ENCODE measurements at places on chromosomes 4 and X.

DNA sequence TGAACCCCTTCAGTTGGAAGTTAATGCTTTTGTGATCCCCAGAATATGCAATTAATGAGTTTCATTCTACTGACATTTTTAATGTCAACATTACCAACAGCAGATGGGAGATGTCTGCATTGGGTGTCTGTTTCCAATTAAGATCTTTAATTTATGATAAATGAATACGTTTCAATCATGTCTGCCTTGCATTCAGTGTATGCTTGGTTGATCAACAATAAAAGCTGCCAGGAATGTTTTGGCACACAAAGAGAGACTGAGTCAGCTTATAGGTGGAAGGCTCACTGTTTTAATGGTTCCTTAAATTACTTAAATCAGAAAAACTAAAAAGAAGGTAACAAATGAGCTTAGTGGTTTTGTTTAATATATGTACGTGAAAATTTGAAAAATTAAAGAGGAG is 359.9 kb upstream of the CNKSR2 start:
- no peaks in the 10 kb centered on the region for H3K4me1 ChIP-seq
- no peak for DNase-seq
- no peaks in the 10 kb centered on the region for H3K27me3 ChIP-seq
- no peaks in the 10 kb centered on the region for H3K36me3 ChIP-seq

DNA sequence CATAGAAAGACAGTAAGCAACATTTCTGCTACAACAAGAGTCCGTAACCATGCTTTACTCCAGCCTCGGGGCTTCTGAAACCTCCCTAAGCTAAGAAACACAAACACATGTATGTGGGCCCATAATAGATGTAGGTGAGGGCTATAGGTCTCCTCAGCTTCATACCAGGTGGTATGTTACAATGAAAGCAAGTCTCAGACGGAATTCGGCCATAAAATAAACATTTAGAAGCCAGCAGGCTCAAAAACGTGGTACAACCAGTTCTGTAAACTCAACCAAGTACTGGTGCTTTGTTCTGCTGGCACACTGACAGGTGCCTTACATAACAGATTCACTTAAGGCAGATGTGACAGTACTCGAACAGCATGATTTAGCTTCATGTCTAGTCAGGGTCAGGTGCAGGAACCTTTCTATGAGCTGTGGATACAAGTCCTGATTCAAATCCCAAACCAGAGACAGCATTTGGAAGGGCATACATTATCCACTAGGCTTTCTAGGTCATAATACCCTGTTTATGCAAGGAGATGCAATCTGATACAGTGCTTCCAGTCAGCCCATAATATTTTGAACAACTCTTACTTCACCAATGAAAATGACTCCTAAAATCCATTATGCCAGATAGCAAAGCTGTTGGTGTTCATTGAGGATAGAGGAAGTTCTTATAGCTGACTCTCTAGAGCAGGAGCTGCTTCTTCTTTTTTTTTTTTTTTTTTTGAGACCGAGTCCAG is 113.8 kb upstream of the ENPP6 start:
- H3K4me3 ChIP-seq: no peak overlapping the region
- peak; percentile 82 for DNase-seq
- peak overlapping the region; percentile 96 for H3K27ac ChIP-seq
- peaks cover 73% of the 10 kb centered on the region for H3K4me1 ChIP-seq
- H3K27me3 ChIP-seq: no peaks in the 10 kb centered on the region

DNA sequence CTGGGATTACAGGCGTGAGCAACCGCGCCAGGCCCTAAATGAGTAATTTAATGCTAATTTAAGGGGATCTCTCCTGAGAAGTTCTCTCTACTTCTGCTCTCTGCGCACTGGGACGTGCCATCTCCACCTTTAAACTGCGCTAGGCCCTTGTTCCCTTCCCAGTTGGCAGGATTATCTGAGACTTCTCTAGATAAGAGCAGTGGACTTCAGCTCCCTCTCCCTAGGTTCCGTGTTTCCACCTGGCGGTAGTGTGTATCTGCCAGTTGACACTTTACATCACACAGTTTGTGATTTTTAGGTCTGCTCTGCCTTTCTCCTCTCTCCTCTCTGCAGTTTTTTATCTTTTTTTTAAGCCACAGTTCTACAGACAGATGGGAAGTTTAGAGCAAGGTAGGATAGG is 40.2 kb downstream of the ARHGAP10 start:
- H3K27ac ChIP-seq: no peak overlapping the region
- no peaks in the 10 kb centered on the region for H3K36me3 ChIP-seq
- H3K4me3 ChIP-seq: no peak overlapping the region
- peaks cover 7% of the 10 kb centered on the region for H3K4me1 ChIP-seq
- H3K27me3 ChIP-seq: no peaks in the 10 kb centered on the region

DNA sequence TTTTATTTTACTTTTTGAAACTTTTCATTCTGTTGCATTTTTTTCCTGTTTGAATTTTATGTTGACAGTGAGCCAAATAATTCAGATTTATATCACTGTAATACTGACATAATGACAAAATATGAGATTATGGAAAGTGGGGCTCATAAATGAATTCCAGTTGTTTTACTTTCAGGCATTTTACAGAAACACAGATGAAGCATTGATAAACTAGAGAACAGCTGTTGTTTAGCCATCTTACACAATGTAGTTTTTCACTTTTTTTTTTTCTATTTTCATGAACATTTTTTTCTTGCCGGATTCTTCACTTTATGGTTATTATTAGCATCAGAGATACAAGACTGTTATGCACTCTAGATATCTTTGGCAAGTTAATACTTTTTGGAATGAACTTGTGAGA is 91.7 kb upstream of the PAQR3 start:
- no peaks in the 10 kb centered on the region for H3K27me3 ChIP-seq
- DNase-seq: no peak
- H3K4me1 ChIP-seq: no peaks in the 10 kb centered on the region
- no peaks in the 10 kb centered on the region for H3K36me3 ChIP-seq

- no peaks in the 10 kb centered on the region for H3K4me1 ChIP-seq
- no peak overlapping the region for H3K27ac ChIP-seq
- H3K36me3 ChIP-seq: no peaks in the 10 kb centered on the region
- H3K27me3 ChIP-seq: no peaks in the 10 kb centered on the region
- no peak for DNase-seq
Observed at GRCh38 chr4:157689476-157689875, 468.9 kb downstream of the GRIA2 start.

DNA sequence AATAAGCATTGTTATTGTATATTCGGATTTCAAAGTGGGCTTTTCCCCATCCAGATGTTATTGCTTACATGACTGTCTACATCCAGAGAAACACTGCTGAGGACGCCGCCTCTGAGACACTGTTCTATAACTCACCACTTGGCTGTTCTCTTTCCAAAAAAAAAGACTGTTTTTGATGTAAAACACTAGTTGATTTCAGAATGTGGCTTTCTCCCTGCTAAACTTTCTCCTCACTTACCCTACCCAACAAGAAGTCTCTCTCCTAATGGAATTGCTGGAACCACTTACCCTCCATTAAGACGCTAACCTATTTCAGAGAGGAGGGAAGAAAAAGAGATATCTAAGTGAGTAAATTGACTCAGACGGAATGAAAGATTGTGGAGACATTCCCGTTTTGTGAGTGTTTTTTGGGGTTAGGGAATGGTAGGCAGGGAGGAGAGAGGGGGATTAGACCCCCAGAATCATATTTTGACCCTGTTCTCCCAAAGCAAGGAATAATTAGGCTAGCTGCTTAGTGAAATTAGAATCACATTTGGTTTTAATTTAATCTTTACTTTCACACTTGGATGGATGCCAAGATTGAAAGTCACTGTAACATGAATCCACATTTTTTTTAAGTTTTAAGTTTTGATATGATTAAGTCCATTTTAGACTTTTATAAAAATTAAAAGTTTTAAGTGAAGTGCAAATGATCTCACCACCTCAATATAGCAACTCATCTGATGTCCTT is 174.9 kb downstream of the CHIC2 start:
- no peaks in the 10 kb centered on the region for H3K27me3 ChIP-seq
- H3K36me3 ChIP-seq: no peaks in the 10 kb centered on the region
- H3K27ac ChIP-seq: no peak overlapping the region
- no peaks in the 10 kb centered on the region for H3K4me1 ChIP-seq
- no peak for DNase-seq

DNA sequence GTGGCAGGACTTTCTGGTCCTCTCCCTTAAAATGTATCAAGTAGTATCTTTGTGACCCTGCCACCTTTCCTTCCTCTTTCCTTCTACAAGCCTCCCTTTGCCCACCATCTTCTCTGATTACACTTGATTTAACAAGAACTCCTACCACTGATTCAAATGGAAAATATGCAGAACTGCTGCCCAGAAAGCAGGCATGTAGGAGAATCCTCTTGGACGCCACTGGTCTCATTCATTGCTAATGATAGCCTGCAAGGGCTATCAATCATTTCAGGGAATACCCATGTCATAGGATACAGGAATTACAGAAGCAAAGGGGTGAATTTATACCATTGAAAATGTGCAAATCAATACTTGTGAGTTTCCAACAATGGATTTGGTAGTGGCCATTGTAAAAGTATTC is 294.6 kb upstream of the NRK start:
- no peaks in the 10 kb centered on the region for H3K4me1 ChIP-seq
- no peak overlapping the region for H3K27ac ChIP-seq
- no peaks in the 10 kb centered on the region for H3K27me3 ChIP-seq

- H3K27ac ChIP-seq: no peak overlapping the region
- H3K27me3 ChIP-seq: no peaks in the 10 kb centered on the region
- H3K36me3 ChIP-seq: no peaks in the 10 kb centered on the region
- H3K4me1 ChIP-seq: no peaks in the 10 kb centered on the region
- no peak for DNase-seq
- H3K4me3 ChIP-seq: no peak overlapping the region
Observed at GRCh38 chr4:70110917-70111316, 43.1 kb upstream of the PRR27 start.

GRCh38 chrX:147884958-147885357 is 26.8 kb upstream of the FMR1 start:
- H3K4me3 ChIP-seq: no peak overlapping the region
- H3K27ac ChIP-seq: no peak overlapping the region
- H3K4me1 ChIP-seq: peaks cover 2% of the 10 kb centered on the region
- no peaks in the 10 kb centered on the region for H3K27me3 ChIP-seq
- H3K36me3 ChIP-seq: no peaks in the 10 kb centered on the region

DNA sequence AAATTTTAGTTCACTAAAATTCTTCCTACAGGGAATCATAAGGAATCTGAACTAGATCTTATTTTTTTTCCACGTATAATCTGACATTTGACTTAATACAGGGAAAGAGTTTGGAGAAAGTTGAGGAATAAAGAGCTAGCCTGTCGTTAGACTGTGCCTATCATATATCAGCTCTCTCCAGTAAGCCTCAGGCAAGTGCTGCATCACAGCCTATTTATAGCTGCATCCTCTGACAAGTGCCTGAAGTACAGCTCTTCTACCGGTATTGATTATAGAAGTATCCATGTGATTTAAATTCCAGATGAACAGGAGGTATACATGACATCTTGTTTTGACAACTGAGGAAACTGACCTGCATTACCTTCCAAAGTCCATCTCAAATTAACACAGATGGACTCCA is 248.9 kb downstream of the TLL1 start:
- H3K4me3 ChIP-seq: no peak overlapping the region
- no peaks in the 10 kb centered on the region for H3K27me3 ChIP-seq
- no peaks in the 10 kb centered on the region for H3K4me1 ChIP-seq

DNA sequence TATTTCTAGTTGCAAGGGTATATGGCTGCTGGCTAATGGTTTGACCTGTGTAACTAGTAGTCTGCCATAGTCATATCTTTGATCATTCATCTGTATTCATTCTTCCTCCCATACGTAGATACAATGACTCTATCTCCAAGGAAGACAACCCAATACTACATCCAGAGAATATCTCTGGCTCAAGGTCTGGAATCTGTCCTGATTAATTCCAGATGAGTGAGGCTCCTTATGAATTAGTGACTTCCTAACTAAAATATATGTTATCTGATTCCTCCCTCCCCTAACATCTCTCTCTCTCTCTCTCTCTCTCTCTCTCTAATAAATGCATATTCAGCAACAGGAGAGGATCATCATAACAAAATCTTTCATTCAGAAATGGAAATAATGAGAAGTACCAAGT is 641.5 kb downstream of the FAT4 start:
- H3K4me1 ChIP-seq: no peaks in the 10 kb centered on the region
- H3K36me3 ChIP-seq: no peaks in the 10 kb centered on the region
- DNase-seq: no peak

GRCh38 chr4:41257257-41257901 is 651 bp downstream of the UCHL1 start:
- no peak overlapping the region for H3K27ac ChIP-seq
- peaks cover 56% of the 10 kb centered on the region for H3K27me3 ChIP-seq
- H3K4me3 ChIP-seq: peak overlapping the region; percentile 71
- DNase-seq: peak; percentile 23

DNA sequence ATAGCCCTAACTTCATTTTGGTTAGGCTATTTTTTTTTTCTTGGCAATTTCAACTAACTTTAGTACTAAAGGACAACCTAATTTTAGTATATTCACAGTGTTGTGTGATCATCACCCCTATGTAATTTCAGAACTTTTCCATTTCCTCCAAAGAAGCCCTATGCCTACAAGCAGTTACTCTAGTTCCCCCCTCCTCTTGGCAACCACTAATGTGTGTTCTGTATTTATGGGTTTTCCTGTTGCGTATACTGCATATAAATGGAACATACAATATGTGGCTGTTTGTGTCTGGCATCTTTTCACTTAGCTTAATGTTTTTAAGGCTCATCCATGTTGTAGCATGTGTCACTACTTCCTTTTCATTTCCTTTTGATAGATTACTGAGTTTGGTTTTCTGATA is 57.6 kb downstream of the N4BP2 start:
- H3K4me3 ChIP-seq: no peak overlapping the region
- peaks cover 8% of the 10 kb centered on the region for H3K4me1 ChIP-seq
- no peaks in the 10 kb centered on the region for H3K36me3 ChIP-seq
- DNase-seq: no peak
- H3K27me3 ChIP-seq: no peaks in the 10 kb centered on the region

- peaks cover 16% of the 10 kb centered on the region for H3K36me3 ChIP-seq
- H3K27ac ChIP-seq: no peak overlapping the region
- DNase-seq: no peak
- H3K27me3 ChIP-seq: no peaks in the 10 kb centered on the region
- peaks cover 8% of the 10 kb centered on the region for H3K4me1 ChIP-seq
Observed at GRCh38 chrX:19829814-19830213, 57.6 kb downstream of the SH3KBP1 start.

Data from CD14-positive monocyte (primary cell).